Activated T-helper 9 cell treated with anti-CD3 and anti-CD28 coated beads, Interleukin-2, amount 50 U/mL, for 16 hours (primary cell): ENCODE measurements at places on chromosomes 12 and 14.
A peak's percentile ranks its signal among the peaks of the same experiment; 100 is the strongest.

DNA sequence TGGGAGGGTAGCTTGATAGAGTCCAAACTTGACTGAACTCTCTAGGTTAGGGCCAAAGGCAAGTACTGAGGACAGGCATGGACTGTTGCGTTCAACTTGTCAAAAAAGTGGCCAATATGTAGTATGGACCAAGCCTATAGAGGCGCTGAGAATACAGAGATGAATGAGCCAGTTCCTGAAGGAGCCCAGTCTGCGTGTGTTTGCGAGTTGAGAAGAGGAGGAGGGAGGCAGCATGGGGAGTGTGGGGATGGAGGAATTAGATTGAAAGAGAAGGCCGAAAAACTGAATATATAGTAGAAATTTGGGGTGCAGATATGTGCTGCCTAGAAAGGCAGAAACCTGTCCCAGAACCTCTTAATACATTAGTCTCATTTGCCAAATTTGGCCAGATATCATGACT lies 412.4 kb downstream of the PCNX1 start:
- no peak for DNase-seq

DNA sequence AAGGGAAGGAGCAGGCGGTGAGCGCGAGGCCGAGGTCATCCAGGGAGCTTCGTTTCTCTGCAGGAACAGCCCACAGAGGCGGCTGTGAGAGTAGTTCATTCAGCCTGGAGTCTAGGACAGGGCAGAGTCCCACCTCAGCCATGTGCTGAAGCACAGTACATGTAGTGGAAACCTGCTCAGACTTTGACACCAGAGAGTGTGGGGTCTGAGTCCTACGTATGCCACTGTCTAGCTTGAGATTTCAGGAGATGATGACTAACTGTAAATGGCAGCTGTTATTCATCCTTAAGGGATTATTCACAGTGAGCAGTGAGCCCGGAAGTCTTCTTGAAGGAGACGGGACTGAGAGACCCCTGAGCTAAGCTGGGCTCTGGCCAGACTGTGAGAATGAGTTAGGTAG lies 938 bp upstream of the SLC6A13 start:
- no peak for DNase-seq

- no peak for DNase-seq
Observed at GRCh38 chr14:84029720-84030119, 1500.2 kb upstream of the FLRT2 start.

- DNase-seq, result no peak
Observed at GRCh38 chr14:101186544-101186943, 283.0 kb upstream of the RTL1 start.

DNA sequence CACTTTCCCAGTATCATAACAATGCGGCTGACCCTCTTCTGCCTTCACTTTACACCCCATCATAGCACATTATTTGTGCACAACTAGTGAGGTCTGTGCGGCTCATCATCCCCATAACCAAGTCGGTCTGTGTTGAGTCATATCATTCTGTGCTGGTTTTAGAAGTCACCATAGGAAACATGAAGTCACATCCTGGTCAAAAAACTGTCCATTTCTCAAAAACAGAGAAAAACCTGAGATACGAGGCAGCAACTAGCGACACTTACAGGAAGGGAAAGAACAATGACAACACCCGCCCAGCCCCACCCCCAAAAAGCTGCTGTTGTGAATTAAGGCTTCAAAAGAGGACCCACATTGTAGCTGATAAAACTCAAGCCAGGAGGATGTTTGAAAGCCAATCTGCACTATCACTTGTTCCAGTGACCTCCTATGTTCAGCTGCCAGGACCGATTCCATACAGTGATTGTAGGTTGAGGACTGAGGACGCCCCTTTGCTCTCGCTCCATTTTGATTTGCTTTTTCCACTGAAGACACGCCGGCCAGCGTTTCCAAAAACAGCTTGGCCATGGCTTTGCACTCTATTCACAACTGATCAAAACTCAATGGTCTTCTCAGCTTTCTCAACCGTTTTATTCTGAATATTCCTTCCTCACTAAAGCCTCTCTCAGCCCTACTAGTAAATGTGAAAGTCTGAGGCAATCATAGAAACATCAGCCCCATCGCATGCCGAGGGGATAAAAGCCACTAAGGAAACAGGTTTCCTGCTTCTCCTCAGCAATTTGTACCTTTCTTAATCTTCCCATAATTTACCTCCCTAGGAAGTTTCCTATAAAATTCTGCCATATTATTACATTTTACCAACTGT lies 87.5 kb downstream of the DUSP16 start:
- DNase-seq, result peak; percentile 41

- DNase-seq, result no peak
Observed at GRCh38 chr14:34741840-34742239, 27.4 kb upstream of the CFL2 start.

DNA sequence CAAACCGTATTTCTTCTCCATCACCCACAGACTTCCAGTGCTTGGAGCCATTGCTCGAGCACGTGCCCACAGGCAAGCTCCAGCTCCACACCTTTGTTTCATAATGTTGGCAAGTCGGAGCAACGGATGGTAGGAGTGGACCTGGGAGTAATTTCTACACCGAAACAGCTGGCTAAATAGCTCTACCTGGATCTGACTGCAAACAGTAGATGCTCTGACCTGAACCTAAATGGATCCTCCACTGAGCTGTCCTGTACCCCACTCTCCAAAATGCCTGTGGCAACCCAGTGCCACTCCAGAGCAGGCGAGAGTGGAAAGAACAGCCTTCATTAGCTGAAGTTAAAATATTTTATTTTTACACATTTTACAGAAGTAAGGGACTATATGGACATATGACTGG lies 108.7 kb downstream of the BMP4 start:
- DNase-seq, result no peak

DNA sequence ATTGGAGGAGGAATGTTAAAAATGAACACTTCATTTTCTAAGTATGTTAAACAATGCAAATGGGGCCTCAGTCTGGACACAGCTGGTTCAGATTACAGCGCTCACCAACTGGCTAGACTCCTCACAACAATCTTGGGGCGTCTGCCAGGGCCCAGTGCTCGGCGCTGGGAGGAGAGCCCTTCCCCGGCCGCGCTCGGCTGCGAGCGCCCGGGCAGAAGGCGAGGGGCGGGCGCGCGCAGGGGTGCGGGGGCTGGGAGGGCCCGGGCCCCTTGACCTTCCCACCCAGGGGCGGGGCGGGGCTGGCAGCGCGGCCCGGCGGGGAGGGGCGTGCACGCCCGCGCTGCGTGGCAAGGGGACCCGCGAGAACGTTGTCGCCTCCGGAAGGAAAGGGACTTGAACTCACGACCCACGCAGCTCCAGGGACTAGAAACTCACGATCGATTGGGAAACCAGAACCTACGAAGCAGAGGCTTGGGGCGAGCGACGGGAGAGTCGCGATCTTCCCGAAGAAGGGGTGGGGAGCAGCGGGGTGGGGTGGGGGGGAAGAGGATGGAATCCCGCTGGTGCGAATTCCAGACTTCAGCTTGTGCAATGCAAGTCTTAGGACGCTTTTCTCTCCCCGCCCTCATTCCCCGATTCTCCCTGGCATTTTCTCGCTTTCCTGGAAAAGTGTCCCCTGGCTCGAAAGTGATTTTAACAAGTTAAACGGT lies at the start of gene FBLN5:
Gene FBLN5, minus strand, starts transcription at position 220 of the 710 bp plus-strand sequence. CDS start 465 bp downstream, outside the sequence.
- DNase-seq, result peak; percentile 19

- no peak for DNase-seq
Observed at GRCh38 chr14:55433880-55434804, 6.3 kb downstream of the TBPL2 start.

DNA sequence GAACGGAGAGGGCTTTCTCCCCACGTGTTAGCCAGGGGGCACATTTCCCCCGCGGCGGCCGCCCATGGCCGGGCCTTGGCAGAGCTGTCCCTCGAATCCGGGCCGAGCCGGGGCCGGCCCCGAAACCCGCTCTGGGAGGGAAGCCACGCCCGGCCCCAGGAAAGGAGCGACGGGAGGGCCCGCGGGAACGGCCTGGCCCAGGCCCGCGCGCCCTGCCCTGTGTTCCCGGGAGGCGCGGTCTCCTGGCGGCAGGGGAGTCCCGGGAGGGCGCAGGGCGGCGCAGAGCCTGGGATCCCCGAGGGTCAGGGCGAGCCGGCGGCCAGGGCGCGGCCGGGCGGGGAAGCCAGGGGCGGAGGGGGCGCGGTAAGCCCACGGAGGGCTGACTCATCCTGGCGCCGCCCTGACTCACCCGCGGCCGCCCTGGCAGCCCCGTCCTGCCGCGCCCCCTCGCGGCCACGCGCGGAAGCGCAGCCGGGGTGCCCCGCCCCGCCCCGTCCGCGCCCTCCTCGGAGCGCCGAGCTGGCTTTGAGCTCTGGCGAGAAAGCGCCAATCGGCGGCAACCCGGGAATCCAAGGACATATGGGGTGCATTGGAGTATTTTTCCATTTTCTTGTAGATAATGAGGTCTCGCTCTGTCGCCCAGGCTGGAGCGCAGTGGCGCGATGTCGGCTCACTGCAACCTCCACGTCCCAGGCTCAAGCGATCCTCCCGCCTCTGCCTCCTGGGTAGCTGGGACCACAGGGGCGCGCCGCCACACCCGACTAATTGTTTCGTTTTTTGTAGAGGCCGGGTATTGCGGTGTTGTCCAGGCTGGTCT lies 31.8 kb upstream of the PLEKHG6 start:
- DNase-seq, result peak; percentile 81

GRCh38 chr14:25400607-25401206 lies 350.8 kb upstream of the STXBP6 start:
- no peak for DNase-seq

DNA sequence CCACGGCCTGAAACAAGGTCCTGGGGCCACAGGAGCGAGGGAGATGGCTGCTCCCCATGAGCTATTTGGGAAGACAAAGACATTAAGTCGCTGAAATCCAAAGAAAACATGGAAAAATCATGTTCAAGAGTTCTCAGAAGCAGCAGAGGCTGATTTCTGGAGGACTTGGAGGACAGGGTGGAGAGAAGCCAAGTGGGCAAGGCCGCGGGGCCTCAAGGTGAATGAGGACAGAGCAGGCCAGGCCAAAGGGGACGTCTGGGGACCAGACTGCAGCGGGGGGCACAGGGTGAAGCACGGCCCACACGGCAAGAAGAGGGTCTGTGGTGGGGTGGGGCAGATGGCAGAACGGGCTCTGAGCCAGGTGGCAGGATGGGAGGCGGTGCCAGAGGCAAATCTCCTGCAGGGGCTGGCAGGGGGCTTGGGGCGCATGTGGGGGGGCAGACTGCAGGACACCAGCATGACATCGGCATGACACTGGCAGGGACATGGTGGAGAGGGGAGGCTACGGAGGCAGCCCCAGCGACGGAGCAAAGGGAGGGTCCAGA lies 48.9 kb downstream of the RNF34 start:
- no peak for DNase-seq

DNA sequence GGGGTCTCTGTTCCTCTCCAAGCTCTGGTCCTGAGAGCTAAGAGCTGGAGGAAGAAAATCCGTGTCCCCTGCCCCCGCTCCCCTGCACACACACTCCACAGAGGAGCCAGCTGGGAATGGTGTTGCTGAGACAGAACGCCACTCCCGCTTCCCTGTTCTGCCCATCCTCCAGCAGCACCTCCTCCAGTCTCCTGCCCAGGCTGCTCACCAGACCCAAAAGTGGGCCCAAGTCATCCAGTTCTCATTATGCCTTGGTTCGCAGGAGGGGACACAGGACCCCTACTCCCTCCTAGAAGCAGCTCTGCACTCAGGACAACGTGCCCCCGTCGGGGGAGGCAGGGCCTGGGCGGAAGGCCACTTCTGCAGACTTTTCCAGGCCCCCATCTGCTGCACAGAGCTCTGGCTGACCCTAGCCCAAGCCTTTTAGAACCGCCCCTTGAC lies 830 bp upstream of the TRMT61A start:
- DNase-seq, result no peak

DNA sequence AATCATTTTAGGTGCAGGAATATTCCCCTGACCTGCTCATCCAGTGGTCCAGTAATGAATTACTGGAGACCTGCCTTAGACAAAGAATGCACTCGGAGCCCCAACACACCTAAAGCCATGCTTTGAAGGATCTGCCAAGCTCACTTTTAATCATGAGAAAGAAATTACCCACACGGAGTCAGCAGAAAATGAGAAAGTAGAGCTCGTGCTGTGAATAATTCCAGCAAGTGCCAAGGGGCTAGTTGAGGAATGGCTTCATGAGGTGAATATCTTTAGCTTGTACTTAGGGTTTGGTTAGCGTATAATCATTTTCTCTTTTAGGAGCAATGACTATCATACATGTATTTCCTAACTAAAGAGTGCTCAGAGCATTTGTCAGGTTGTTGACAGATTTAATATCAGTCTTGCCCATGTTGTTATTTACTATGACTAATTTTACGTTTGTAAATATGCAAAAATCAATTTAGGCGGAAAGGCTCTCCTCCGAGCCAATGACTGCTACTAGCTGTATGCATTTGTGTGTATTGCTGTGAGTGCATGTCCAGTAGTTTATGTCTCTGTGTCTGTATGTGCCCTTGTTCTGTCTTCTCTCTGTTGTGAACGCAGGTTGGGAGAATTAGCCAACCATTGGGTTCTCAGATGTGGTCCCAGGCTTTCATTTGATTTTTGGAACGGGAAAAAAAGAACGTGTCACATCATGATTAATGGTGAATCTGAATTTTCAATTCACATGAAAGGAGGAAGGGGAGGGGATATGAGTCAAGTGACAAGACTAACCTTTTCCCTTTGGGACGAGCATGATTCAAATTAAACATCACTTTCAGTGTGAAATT lies 98.4 kb downstream of the RMST start:
- no peak for DNase-seq

DNA sequence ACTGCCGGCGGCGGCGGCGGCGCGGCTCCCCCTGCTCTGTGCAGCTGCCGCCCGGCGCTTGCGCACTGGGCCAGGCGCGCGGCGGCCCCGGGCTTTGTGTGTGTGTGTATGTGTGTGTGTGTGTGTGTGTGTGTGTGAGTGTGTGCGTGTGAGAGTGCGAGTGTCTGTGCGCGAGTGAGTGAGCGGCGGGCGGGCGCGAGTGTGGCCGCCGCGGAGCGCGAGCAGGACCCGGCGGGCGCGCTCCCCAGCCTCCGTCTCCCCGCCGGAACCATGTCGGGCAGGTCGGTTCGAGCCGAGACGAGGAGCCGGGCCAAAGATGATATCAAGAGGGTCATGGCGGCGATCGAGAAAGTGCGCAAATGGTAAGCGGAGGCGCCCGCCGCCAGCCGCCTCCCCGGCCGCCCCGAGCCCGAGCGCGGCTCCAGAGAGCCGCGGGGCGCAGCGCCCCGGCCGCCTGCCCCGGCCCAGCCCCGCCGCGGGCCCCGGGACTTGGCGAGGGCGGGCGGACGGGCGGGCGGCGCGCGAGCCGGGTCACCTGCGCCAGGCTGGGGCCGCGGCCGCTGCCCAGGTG lies at the start of gene BCL7A:
Gene BCL7A, plus strand, starts transcription at position 63 of the 571 bp plus-strand sequence. Its CDS starts 208 bp downstream, at position 271.
- DNase-seq, result peak; percentile 29
